ENCODE measurements at places on chromosomes 4 and X. TPM values are rescaled to one million over a fixed set of nuclear protein-coding genes. Genes with fewer than 3 reads are reported as not detected.

CLNK gene
- total RNA-seq, result 0.58 TPM

KIF4A gene
- total RNA-seq, result 0.49 TPM

GAB3 gene
- total RNA-seq, result 7.1 TPM

PF4V1 gene
- not detected for total RNA-seq

LANCL3 gene
- 0.12 TPM for total RNA-seq

FGFR3 gene
- 0.10 TPM for total RNA-seq
